ENCODE measurements at places on chromosomes 7 and 10.

GRCh38 chr10:2111965-2112364 lies 374.6 kb upstream of the ADARB2 start:
- no peak for DNase-seq

- no peak for DNase-seq
Measured at GRCh38 chr7:28157076-28157745, 23.4 kb downstream of the JAZF1 start.

- DNase-seq, result no peak
Measured at GRCh38 chr7:155291729-155292128, 5.9 kb upstream of the INSIG1 start.

GRCh38 chr10:63788152-63788821 lies 267.1 kb downstream of the REEP3 start:
- DNase-seq, result no peak

GRCh38 chr10:70111496-70111895 lies 21.1 kb downstream of the AIFM2 start:
- DNase-seq, result no peak
